ENCODE measurements at places on chromosomes 3 and 15. TPM values are rescaled to one million over a fixed set of nuclear protein-coding genes. Genes with fewer than 3 reads are reported as not detected.

- no peak for DNase-seq
These were observed 699.1 kb downstream of the NAALADL2 start for GRCh38 chr3:175558261-175558660.

DNA sequence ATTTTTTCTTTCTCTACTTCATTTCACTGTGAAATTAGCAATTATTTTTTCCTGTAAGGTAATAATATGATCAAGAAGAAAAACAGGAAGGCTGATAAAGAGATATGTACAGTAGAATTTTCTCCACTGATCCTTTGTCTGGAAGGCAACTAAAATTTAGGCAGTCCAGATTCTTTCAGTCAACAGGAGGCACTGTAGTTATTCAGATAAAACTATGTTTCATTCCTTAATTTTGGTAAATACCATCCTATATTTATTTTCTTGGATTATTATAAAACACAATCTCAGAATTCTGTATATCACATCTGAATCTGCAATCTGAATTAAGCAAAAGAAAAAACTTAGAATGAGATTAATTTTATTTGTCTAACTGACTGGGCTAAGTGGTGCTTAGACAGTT lies 343.2 kb downstream of the LSAMP start:
- no peak for DNase-seq

- no peak for DNase-seq
These were observed 54.7 kb downstream of the QTRT2 start for GRCh38 chr3:114111060-114111770.

LRRC34 gene
- 1.3 TPM for total RNA-seq

KIF7 gene
- total RNA-seq = 0.19 TPM
